ENCODE measurements at places on chromosomes 4 and X.
A peak's percentile ranks its signal among the peaks of the same experiment; 100 is the strongest.

GRCh38 chr4:140081641-140082390 is 72.2 kb downstream of the MAML3 start:
- no peak for DNase-seq

DNA sequence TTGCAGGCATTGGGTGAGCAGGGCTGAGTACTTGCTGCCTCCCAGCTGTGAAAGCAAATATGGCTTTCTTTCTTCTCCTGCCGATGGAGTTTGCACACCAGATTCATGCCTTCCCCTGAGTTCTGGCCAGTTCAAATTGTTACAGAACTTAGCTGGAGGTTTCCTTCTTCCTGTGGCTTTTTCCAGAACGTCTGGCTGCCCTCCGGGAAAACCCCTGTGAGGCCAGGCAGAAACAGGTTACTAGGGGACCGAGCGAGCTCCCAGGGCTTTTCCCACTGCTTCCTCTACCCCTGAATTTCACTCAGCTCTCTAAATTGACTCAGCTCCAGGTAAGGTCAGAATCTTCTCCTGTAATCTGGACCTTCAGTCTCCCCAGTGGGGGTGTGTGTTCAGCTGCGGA is 482.4 kb downstream of the C4orf33 start:
- no peak for DNase-seq

DNA sequence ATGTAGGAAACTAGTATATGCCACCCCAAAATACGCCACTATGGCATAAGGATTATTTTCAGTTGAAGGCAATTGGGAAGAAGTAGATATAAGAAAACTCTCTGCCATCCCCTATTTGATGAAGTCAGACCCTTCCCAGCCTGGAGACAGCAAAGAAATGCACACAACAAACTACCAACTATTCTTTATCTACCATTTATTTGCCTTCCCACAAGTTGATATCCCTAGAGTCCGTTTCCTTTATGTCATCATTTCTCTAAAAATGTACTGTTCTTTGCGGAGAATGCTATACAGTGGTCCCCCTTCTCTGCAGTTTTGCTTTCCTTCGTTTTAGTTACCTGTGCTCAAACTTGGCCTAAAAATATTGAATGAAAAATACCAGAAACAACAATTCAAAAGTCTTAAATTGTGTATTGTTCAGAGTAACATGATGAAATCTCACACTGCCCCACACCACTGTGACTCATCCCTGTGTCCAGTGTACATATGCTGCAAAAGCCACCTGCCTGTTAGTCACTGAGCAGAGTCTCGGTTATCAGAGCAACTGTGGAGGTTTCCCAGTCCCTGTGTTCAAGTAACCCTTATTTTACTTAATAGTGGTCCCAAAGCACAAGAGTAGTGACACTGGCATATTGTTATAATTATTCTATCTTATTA is 152.3 kb downstream of the WDFY3 start:
- no peak for DNase-seq

- no peak for DNase-seq
Measured at GRCh38 chr4:157984285-157984911, 188.4 kb downstream of the GASK1B start.

DNA sequence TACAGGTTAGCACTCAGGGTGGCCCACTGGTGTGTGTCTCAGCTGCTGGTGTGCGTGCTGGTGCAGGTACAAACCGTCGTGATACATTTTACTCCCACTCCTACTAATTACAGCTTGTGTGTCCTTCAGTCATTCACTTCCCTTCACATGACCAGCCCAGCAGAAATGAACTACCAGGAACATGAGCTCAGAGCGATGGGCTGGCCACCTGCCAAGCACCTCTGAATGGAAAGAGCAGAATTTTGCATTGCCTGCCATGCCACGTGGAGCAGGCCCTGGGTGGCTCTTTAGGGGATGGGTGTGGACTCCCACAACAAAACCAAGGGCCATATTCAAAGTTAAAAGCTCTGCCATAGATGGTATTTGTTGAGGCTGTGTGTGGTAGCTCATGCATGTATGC is 58.9 kb upstream of the PGM2 start:
- DNase-seq, result no peak

DNA sequence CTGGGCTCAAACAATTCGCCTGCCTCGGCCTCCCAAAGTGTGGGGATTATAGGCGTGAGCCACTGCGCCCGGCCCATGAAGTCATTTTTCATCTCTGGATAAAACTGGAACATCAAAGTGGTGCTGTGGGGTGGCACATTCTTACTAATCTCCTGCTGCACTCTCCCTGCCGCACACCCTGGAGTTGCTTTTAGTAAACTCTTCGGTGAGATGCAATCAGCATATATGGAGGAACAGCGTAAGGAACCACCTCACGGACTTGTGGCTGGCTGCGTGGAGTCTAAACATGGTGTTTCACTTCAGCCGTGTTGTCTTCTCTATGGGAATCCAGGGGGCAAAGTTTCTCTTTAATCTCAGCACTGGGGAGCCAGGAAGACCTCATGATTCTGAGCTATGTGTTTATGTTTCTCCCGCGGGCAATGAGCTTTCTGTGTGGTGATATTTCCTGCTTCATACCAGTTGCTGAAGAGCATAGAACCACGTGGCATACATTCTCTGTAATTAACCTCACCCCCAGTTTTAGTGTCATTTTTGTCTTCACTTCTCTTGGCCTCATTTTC is 2.1 kb upstream of the RHOH start:
- peak; percentile 67 for DNase-seq

- no peak for DNase-seq
Measured at GRCh38 chrX:57565198-57565597, 26.6 kb upstream of the ZXDB start.

DNA sequence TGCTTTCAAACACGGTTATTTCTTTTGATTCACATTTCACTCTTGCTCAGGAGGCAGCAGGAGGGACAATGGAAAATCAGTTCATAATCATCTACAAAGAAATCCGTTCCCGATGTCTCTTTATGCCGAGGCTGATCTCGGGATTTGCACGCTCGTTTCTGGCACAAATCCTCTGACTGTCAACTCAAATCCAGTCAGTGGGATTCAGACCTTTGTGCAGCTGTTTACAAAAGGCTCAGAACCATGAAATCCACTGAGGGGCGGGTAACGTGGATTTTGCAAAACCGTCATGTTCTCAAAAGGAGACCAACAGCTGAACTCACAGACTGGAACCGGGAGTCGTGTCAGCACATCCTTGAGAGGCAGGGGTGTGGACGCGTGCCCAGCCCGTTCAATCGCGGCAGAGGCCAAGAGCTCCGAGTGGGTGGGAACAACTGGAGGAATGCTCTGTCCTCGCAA is 46.4 kb downstream of the ACOX3 start:
- no peak for DNase-seq

GRCh38 chrX:46375831-46376230 is 169.4 kb downstream of the ZNF674 start:
- no peak for DNase-seq

DNA sequence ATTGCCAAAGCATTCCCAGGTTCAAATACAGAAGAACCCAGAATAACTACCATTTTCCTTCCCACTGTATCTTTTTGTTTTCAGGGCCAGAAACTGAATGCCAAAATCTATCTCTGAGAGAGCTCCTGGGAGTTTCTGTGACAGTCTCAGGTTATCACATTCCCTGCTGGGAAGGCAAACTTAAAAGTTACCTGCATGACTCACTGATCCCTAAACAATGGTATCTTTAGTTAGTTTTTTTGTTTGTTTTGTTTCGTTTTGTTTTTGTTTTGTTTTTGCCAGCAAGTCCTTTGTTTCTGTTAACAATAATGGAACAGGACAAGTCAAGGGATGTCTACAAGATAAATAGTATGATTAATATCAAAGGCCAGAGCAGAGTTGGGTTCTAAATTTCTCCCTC is 34.3 kb downstream of the PAPSS1 start:
- no peak for DNase-seq

GRCh38 chr4:38728631-38729141 is 54.1 kb downstream of the TLR10 start:
- DNase-seq, result no peak

DNA sequence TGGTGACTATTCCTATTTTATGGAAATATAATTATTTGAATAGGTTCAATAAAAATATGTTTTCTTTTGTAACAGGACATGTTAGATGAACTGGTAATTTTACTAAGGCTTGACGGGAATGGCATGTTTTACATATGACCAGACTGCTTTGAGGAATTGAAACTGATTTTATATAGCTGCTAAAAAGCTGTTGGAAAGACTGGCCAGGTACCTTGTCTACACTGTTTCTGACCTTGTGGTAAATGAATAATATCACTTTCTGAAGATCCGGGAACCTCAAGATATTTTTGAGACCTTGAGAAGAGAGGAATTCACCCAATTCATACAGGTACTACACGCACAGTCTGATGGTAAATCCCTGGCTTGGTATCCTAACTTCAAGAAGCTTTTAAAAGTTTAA is 42.1 kb upstream of the USP46 start:
- DNase-seq, result no peak

GRCh38 chrX:77298790-77299189 is 148.4 kb upstream of the FGF16 start:
- DNase-seq, result no peak

DNA sequence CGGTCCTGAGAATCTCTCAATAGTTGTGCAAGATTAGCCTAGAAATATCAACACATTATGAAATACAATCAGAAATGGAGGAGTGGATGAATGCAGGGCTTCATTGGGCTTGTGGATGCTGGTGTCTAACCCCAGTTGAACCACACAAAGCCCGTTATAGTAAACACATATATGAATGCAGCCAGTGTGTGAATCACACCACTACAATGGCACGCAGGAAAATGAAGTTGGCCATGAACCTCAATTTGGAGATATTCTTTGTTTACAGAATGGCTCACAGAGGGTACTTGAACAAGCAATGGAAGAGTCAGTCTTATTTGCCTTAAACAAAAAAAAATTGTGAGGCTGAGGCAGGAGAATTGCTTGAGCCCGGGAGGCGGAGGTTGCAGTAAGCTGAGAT is 57.8 kb downstream of the SOD3 start:
- no peak for DNase-seq

All from activated T-cell treated with anti-CD3 and anti-CD28 coated beads, Interleukin-2, amount 50 U/mL, for 24 hours (primary cell).